ENCODE measurements at places on chromosomes 1 and 21. TPM values are rescaled to one million over a fixed set of nuclear protein-coding genes. Genes with fewer than 3 reads are reported as not detected.

- no peak for DNase-seq
Measured at GRCh38 chr1:90840352-90840751, 123.2 kb upstream of the BARHL2 start.

DNA sequence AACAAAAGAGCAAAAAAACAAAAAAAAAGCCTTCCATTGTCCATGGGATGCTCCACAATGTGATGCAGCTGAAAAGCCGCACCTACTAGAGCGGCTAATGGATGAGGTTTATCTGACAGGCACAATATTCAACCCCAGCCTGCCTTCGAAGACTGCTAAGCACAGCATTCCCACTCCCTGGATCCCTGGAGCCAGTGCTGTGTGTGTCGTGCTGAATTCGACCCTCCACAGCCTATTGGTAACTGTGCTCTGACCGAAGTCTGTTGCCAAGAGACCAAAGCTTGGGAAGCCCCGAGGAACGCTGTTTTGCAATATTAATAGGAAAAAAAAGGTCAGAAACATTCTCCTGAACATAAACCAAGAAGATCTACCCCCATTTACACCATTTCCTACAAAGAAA, 57.2 kb upstream of the PUM1 start:
- DNase-seq = no peak

- DNase-seq = no peak
Measured at GRCh38 chr1:221169447-221169889, 290.2 kb downstream of the HLX start.

DNA sequence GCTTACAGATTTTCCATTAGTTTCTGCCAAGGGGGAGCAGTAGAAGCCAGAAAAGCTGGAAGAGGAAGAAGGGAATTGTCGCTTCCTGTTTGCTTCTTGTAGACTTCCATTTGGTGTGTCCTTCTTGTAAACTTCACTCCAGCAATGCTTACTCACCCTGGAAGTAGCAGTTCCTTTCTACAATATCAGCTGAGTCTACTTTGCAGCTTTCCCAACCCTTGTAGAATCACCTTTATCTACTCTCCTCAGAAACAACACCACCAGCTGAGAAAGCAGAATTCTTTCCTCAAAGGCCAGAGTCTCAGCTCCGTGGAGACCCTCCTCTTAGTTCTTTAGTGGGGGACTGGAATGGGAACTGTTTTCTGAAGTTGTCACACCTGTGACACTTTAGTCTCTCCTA, 1136.7 kb upstream of the TMPRSS15 start:
- no peak for DNase-seq

- DNase-seq = no peak
Measured at GRCh38 chr1:84853741-84854721, 39.0 kb downstream of the LPAR3 start.

- no peak for DNase-seq
Measured at GRCh38 chr1:48876330-48876785, 99.7 kb upstream of the BEND5 start.

DNA sequence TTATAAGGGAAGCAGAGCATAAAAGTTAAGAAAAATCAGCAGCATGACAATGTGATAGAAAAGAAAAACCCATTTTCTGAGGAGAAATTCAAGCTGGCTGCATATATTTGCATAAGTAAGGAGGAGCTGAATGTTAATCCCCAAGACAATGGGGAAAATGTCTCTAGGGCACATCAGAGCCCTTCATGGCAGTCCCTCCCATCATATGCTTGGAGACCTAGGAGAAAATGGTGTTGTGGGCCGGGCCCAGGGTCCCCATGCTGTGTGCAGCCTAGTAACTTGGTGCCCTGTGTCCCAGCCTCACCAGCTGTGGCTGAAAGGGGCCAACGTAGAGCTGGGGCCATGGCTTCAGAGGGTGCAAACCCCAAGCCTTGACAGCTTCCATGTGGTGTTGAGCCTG, 100.6 kb upstream of the PLPPR4 start:
- no peak for DNase-seq

The RIPK4 gene
- not detected for total RNA-seq

The CCT8 gene
- 262 TPM for total RNA-seq

The CCDC28B gene
- total RNA-seq = 34.2 TPM

The IL20 gene
- not detected for total RNA-seq

The KRTAP11-1 gene
- total RNA-seq = not detected
